ENCODE measurements at places on chromosomes 11 and 22.
A peak's percentile ranks its signal among the peaks of the same experiment; 100 is the strongest.

DNA sequence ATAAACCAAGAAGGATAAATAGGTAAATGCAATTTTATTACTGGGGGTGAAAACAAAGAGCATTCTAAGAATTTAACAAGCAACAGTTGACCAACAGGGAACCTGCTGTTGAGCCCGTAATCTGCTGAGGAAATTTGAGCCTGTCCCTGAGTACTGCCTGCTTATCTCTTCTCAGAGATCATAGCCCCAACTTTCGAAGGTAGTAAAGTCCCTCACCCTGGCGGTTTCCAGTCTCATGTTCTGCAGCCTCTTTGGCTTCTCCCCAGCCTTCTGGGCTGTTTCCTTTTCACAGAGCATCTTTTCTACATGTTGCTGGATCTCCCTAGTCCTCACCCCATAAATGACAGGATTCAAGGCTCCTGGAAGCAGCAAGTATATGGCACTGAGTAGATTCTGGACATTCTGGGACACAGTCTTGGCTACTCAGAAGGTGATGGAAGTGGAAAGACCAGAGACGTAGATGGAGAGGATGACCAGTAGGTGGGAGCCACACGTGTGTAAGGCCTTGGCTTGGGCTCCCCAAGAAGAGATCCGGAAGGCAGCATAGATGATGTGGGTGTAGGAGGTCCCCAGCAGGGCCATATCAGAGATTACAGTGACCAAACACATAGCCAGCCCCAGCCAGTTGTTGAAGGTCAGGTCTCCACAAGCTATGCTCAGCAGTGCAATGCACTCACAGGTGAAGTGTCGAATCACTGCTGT lies 51.6 kb downstream of the RRM1 start:
- DNase-seq = no peak

GRCh38 chr11:34029176-34029575 lies 22.4 kb upstream of the CAPRIN1 start:
- DNase-seq = no peak

DNA sequence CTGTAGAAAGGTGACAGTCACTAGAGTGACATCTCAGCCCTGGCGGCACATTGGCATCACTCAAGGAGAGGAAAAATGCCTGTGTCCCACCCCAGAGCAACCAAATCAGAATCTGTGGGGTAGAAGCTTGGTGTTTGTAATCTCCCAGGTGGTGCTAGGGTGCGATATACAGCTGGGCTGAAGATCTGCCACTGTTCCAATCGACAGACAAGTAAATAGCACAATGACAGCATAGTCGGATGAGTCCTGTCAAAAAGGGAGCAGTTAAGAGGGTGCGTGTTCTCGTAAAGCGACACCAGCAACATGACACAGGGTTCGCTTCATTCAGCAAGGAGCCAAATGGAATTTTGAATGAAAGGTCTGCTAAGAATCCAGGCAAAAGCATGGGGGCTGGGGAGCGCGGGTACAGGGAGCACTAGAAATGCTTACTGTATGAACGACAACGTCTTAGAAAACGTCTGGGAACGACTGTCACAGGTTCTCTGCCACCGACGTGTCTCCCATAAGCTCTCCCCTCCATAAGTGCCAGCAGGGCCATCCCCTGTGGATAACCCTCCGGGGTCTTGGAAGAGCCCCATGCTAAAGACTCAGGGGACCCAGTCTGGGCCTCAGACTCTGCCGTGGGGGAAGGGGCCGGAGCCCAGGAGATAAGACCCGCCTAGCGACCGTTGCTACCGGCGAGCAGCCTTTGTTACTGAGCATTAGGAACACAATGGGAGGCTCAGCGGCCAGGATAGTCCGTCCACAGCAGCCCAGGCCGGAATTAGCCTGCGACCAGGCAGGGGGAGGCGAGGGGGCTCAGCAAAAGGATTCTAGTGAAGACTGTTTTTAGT lies 20.8 kb downstream of the ADA2 start:
- DNase-seq = no peak

DNA sequence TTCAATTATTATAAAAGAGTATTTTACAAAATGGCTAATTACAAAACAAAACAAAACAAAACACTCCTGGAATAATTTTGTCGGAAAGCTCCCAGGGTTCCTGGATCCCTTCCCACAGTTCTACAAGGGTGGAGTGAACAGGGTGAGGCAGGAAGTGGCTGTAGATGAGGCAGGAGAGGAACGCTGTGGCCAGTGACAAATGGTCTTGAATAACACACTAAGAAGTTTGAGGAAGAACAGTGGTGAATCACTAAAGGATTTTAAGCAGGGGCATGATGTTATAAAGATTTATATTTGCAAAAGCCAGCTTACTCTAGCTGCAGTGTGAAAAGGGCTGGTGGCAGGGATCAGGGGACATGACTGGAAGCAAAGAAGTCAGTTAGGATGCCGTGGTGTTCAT lies 33.8 kb upstream of the APOA1 start:
- DNase-seq = no peak

- DNase-seq = no peak
Observed at GRCh38 chr11:109229682-109230081, 192.3 kb upstream of the C11orf87 start.

- DNase-seq = peak; percentile 40
Observed at GRCh38 chr11:17354601-17354991, 3.0 kb downstream of the NCR3LG1 start.

DNA sequence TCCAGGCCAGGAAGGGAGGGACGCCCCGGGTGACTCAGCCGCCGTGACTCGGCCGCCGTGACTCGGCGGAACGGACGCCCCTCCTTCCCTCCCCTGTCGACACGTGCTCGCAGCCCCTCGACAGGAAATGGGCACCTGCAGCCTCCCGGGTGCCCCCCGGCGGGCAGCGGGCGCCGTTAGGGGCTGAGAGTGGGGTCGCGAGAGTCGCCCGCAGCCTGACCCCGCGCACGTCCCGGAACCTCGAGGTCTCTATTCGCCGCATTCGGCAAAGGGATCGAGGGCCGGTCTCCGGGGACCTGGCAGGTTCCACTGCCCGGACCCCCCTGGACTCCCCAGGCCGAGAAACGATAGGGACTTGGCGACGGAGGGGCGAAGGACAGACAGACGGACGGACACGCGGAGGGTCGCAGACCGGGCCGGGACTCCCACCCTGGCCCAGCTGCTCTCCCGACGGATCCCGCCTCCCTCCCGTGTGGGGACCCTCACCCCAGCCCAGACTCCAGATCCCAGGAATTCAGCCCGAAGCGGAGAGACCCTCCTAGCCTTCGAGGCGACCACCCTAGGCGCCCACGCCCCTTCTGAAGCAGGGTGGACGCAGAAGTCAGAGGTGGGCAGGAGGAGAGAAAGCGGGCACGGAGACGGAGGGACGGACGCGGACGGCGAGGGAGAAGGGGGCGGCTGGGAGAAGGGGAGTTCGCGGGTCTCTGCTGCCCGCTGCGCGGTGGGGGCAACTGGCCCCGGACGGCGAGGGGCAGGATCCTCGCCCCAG lies 648 bp downstream of the FOSL1 start:
- DNase-seq = peak; percentile 45

GRCh38 chr22:28925916-28926315 lies 42.5 kb downstream of the ZNRF3 start:
- DNase-seq = no peak

- DNase-seq = no peak
Observed at GRCh38 chr11:126352934-126353801, 2.3 kb upstream of the ST3GAL4 start.
